ENCODE measurements at places on chromosomes 4 and X. TPM values are rescaled to one million over a fixed set of nuclear protein-coding genes. Genes with fewer than 3 reads are reported as not detected.

GRCh38 chrX:44765556-44765955 lies 78.3 kb upstream of the DUSP21 start:
- no peak for DNase-seq
- H3K4me1 ChIP-seq: no peaks in the 10 kb centered on the region
- no peak overlapping the region for H3K27ac ChIP-seq
- H3K36me3 ChIP-seq: no peaks in the 10 kb centered on the region
- H3K4me3 ChIP-seq: no peak overlapping the region

- no peaks in the 10 kb centered on the region for H3K27me3 ChIP-seq
- no peak overlapping the region for H3K4me3 ChIP-seq
- DNase-seq: no peak
- H3K27ac ChIP-seq: no peak overlapping the region
- no peaks in the 10 kb centered on the region for H3K36me3 ChIP-seq
Observed at GRCh38 chr4:53039741-53040458, 177.8 kb downstream of the RASL11B start.

DNA sequence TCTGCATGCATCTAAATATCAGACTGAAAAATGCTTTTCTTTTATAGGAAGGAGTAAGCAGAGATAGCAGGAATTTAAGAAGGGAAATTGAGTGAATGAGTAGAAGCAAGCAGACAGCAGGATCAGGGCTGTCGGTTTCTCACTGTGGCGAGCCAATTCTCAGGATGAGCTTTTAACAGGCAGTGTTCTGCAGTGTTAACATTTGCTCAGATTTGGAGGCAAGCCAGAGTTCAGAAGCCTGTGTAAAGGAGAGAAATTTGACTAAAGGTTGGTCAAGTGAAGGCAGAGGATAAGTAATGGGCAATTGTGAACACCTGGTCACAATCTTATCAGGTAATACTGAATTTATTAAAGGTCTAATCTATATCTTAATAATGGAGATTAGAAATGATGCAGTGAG lies 133.3 kb upstream of the MAGEB16 start:
- H3K4me3 ChIP-seq: no peak overlapping the region
- DNase-seq: no peak
- no peaks in the 10 kb centered on the region for H3K4me1 ChIP-seq

DNA sequence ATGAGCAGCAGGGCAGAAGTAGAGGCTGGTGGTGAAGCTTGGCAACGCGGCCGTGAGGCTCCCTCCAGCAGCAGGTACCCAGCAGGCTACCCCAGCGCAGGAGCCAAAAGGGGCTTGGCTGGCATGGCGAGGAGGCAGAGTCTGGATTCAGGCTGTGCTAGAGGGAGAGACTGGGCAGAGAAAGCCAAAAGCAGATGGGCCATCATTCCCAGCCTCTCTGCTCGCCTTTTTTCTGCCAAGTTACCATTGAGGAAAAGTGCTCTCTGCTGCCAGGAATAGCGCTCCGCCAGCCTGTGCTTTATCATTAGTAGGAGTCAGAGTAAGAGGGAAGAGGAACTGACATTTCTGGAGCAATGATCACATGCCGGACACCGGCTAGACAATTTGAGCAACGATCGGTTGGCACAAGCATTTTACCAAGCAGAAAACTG lies 28.7 kb upstream of the MAP3K15 start:
- no peak for DNase-seq
- no peaks in the 10 kb centered on the region for H3K4me1 ChIP-seq
- H3K27me3 ChIP-seq: no peaks in the 10 kb centered on the region
- H3K36me3 ChIP-seq: no peaks in the 10 kb centered on the region
- H3K27ac ChIP-seq: no peak overlapping the region
- H3K4me3 ChIP-seq: no peak overlapping the region

DNA sequence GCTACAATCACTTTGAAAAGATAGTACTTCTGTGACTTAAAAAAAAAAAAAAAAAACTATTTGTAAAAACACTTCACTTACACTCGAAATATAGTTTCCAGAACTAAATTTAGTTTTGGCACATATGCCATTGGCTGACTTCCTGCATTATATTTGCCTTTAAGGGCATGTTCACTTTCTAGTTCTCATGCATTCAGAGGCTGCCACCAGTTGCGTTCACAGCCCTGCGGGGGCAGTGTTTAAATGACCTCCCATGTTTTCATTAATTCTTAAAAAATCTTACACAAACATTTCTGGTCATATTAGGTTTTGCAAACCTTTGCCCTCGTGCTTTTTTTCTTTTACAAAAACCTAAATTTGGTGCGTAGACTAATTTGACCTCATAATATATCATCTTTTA lies 12.4 kb upstream of the ARHGAP6 start:
- H3K27me3 ChIP-seq: no peaks in the 10 kb centered on the region
- H3K36me3 ChIP-seq: no peaks in the 10 kb centered on the region
- no peaks in the 10 kb centered on the region for H3K4me1 ChIP-seq

DNA sequence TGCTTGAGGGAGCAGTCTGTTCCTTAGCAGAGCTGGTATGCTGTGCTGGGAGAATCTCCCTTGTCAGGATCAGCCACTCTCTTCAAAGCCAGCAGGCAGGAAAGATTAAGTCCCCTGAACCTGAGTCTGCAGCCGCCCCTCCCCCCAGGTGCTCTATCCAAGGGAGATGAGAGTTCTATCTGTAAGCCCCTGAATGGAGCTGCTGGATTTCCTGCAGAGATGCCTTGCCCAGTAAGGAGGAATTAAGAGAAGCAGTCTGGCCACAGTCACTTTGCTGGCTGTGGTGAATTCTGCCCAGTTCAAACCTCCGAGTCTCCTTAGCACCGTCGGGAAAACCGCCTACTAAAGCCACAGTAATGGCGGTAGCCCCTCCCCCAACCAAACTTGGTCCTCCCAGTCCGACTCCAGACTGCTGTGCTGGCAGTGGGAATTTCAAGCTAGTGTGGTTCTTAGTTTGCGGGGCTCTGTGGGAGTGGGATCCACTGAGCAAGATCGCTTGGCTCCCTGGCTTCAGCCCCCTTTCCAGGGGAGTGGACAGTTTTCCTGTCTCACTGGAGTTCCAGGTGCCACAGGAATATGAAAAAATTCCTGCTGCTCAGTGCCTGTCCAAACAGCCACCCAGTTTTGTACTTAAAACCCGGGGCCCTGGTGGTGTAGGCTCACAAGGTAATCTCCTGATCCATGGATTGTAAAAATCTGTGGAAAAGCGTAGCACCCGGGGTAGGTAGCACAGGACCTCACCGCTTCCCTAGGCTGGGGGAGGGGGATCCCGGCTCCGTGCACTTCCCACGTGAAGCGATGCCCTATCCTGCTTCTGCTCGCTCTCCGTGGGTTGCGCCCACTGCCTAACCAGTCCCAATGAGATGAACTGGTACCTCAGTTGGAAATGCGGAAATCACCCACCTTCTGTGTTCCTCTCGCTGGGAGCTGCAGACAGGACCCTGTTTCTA lies 38.0 kb downstream of the RAB28 start:
- H3K4me3 ChIP-seq: no peak overlapping the region
- DNase-seq: no peak
- no peak overlapping the region for H3K27ac ChIP-seq
- H3K36me3 ChIP-seq: no peaks in the 10 kb centered on the region
- no peaks in the 10 kb centered on the region for H3K4me1 ChIP-seq

DNA sequence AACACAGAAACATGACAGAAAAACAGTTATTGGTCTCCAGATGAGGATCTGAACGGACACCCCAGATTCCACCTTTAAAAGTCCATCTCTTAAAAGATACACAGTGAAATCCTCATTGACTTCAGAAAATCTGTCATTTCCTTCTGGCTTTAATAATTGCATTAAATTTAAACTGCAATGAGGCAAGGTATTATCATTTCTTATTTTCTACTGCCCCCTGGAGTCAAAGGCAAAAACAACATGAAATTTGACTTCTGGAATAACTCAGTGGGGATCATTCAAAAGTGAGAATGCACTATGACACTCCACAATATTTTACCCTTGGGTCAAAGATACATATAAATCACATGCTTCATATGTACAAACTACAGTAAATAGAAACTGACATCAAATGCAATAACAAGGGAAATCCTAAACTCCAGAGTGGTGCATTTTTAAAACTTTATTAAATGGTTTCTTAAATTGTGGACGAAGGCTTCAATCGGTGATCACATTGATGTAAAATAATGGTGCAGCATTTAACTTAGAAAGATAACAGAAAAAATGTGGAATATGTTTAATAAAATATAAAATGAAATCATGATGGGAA lies 56.4 kb upstream of the SPANXN1 start:
- no peak for DNase-seq
- no peaks in the 10 kb centered on the region for H3K36me3 ChIP-seq
- no peak overlapping the region for H3K4me3 ChIP-seq
- no peaks in the 10 kb centered on the region for H3K4me1 ChIP-seq
- H3K27me3 ChIP-seq: no peaks in the 10 kb centered on the region
- H3K27ac ChIP-seq: no peak overlapping the region

DNA sequence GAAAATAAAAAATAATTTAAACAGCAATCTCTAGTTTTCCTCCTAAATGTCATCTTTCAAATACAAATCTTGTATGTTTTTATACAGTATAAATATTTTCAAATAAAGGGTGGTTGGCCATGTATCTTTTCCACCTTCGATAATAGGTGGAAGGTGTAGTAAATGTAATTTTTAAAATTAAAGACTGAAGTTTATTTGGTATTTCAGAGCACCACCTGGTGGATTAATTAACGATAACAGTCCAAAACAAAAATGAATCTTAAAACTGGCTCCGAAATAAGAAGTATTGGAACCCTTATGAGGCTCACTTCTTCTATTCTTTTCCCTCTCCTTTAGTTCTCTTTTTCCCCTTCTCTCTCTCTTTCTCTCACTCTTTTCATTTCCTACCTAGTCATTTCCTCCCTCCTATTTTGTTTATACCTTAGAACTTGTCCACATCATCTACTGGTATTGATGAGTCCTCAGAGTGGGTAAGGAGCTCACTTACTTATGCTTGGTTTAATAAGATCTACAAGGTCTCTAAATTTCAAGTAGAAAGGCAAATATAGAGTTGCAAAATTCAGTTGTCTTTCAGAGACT lies 82.9 kb upstream of the EXOC1L start:
- H3K4me1 ChIP-seq: no peaks in the 10 kb centered on the region
- no peaks in the 10 kb centered on the region for H3K27me3 ChIP-seq

DNA sequence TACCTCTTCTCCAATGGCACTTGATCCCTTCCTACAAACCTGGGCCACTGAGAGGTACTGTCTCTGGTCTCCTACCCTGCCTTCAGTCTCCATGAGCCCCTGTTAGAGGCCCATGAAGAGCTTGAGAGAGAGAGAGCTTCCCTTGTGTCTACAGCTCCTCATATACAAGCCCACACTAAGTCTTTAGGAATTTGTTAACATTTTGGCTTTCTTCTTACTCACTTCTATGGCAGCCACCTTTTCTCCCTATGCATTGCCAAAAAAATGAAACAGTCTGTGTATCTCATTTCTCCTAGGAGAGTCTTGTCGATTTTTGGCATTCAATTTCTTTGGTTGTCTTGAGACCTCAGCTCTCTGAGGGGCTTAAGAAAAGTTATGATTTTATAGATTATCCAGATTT lies 90.9 kb upstream of the LNX1 start:
- H3K4me1 ChIP-seq: no peaks in the 10 kb centered on the region
- H3K27me3 ChIP-seq: peaks cover 4% of the 10 kb centered on the region
- DNase-seq: no peak
- no peak overlapping the region for H3K4me3 ChIP-seq

GRCh38 chrX:14027036-14027435 lies 2.7 kb downstream of the GEMIN8 start:
- no peak for DNase-seq
- H3K4me3 ChIP-seq: no peak overlapping the region
- peaks cover 14% of the 10 kb centered on the region for H3K4me1 ChIP-seq
- no peaks in the 10 kb centered on the region for H3K27me3 ChIP-seq
- H3K36me3 ChIP-seq: no peaks in the 10 kb centered on the region

- H3K4me1 ChIP-seq: no peaks in the 10 kb centered on the region
- H3K4me3 ChIP-seq: no peak overlapping the region
- no peaks in the 10 kb centered on the region for H3K36me3 ChIP-seq
- no peak for DNase-seq
Observed at GRCh38 chrX:123740536-123740935, 7.7 kb upstream of the THOC2 start.

- no peak for DNase-seq
- H3K27me3 ChIP-seq: no peaks in the 10 kb centered on the region
- H3K4me3 ChIP-seq: no peak overlapping the region
Observed at GRCh38 chr4:101777431-101777830, 13.1 kb upstream of the BANK1 start.

- no peaks in the 10 kb centered on the region for H3K4me1 ChIP-seq
- H3K4me3 ChIP-seq: no peak overlapping the region
- no peaks in the 10 kb centered on the region for H3K27me3 ChIP-seq
- no peak overlapping the region for H3K27ac ChIP-seq
Observed at GRCh38 chrX:82813671-82814078, 694.4 kb upstream of the POU3F4 start.

DNA sequence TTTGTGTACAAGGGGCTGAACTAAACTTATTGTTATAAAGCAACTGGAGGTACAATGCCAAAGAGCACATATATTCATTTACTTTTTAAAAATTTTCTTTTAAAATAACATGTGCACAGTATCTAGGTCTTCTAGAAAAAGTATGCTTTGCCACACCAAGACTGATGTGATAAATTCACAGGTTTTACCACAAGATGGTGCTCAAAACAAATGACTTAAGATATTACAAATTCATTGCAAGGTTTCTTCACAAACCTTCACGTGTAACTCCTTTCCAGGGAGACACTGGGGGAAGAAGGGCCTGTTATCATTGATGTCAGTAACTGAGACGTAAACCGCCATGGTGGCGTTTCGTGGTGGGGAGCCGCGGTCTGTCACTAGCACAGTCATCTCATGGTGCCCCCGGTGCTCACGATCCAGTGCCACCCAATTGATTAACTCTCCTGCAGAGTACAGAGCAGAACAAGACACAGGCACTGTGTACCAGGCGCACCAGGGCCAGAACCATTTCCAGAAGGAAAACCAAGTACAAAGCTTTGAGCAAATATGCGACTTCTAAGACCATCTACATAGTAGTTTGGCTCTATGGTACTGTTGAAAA lies 162.2 kb downstream of the DCHS2 start:
- DNase-seq: peak; percentile 52
- H3K36me3 ChIP-seq: no peaks in the 10 kb centered on the region
- no peak overlapping the region for H3K4me3 ChIP-seq
- peaks cover 7% of the 10 kb centered on the region for H3K4me1 ChIP-seq

Gene L1CAM
- polyA plus RNA-seq: 8.9 TPM

Gene DUX4
- polyA plus RNA-seq: not detected

Gene ZDHHC15
- polyA plus RNA-seq: not detected

Gene MGARP
- 0.28 TPM for polyA plus RNA-seq

Gene ADGRG4
- polyA plus RNA-seq: not detected

Gene PPARGC1A
- not detected for polyA plus RNA-seq

Gene TACR3
- not detected for polyA plus RNA-seq

Gene TCEAL5
- not detected for polyA plus RNA-seq

Gene PIR
- polyA plus RNA-seq: not detected

Gene MAGEC1
- polyA plus RNA-seq: not detected

Gene PAK3
- polyA plus RNA-seq: not detected

Gene EPHA5
- not detected for polyA plus RNA-seq

All from B cell (primary cell).